ENCODE measurements at places on chromosomes 7 and 10.

- DNase-seq, result no peak
Observed at GRCh38 chr7:102055181-102055976, 231.3 kb upstream of the SH2B2 start.

GRCh38 chr10:120824881-120825309 is 26.3 kb upstream of the WDR11 start:
- DNase-seq, result no peak

DNA sequence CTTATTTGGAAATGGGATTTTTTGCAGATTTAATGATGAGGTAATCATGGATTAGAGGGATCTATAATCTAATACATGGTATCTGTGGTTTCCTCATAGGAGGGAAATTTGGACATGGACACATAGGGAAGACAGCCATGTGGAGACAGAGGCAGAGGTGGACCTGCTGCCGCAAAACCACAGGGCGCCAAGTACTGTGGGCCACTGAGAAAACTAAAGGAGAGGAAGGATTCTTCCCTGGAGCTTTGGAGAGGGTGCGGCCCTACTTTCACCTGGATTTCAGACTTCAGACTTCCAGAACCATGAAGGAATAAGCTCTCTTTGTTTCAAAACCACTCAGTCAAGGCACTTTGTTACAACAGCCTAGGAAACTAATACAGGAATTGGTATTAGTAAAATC is 149.4 kb upstream of the AKR1E2 start:
- no peak for DNase-seq

- no peak for DNase-seq
Observed at GRCh38 chr7:2792856-2793487, 51.1 kb downstream of the GNA12 start.

GRCh38 chr10:74343804-74344203 is 192.8 kb downstream of the ADK start:
- no peak for DNase-seq

DNA sequence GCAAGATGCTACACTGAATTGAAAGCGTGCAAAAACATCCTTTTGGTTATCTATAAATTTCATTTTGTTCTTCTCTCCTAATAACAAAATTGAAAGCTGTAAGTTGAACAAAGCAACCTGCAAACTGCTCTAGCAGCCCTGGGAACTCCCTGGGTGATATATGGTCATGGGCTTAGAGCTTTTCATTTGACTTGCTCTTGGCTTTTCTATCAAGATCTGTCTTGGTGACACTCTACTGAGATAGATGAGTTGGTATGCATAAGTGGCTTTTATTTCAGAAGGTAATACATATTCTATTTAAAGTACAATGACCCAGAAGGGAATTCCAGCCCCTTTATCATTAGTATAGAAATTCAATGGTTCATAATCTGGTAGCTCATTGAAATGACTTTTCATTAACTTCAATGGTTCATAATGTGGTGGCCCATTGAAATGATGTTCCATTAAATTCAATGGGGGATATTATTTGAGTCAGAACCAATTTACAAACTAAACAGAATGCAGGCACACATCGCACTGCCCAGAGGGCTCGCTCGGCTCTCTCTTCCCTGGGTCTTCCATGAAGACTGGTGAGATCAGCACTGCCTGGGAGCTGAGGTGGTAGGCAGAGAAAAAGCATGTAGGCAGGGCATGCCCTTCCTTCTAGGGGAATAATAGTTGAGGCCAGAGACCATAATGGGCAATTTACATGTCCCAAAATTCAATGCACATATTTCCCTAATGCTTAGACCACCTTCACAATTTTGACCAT is 10.1 kb upstream of the KCNMA1 start:
- no peak for DNase-seq

GRCh38 chr7:2169923-2170575 is 62.7 kb downstream of the MAD1L1 start:
- DNase-seq, result peak; percentile 61

DNA sequence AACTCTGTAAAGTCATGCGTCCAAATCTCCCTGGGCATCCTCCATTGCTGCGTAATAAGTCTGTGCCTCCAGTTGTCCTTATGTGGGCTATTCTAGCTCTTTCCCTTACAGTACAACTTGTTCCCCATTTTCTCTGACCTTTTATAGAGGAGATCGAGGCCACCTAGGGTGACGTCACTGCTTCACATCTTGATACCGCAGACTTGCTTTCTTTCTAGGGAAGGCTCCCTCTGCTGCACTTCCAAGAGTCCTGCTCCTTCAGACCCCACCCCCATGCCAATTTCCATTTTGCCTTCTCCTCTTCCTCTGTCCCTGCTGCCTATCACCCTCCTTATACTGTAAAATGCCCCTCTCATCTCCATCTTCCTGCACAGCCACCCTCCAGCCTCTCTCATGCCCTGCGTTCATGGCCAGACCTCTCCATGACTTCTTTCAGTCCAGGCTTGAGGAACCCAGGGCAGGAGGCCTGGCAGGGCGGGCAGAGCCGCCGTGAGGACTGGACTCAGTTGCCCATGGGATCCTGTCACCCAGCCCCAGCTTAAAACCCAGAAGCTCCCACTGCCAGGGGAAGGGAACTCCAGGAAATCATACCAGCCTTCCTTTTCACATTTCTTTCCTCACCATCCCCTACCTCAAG is 57.5 kb downstream of the CAMK1D start:
- DNase-seq, result peak; percentile 50

GRCh38 chr7:139827042-139827441 is 2.0 kb upstream of the TBXAS1 start:
- DNase-seq, result no peak

DNA sequence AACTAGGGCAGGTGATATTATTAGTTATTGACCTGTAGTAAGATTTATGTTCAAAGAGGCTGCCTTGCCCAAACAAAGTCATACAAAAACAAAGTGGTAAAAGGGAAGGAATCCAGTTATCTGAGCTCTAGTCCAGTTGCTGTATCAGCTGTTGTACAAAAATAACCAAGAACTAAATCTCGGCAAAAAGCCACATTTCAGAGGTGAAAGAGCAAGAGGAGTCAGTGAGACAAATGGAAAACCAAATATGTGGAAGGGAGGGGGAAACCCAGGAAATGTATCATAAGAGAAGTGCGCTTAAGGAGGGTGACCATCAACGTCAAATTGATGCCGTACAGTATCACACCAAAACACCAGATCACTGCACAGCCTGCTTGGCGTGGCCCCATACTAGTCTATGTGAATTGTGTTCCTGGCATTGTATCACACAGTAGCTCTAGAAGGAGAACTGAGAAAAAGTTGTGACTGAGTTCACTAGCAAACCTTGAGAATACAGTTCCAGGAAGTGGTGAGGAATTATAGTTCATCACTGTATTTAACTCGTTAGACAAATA is 6.4 kb downstream of the AGBL3 start:
- no peak for DNase-seq

- peak; percentile 53 for DNase-seq
Observed at GRCh38 chr7:155961241-155962190, 149.3 kb upstream of the SHH start.

- DNase-seq, result no peak
Observed at GRCh38 chr7:70355198-70356020, 757.1 kb downstream of the AUTS2 start.
